Thoracic aorta (tissue), 2 donors: ENCODE measurements at places on chromosomes 11 and 22. TPM values are rescaled to one million over a fixed set of nuclear protein-coding genes. Genes with fewer than 3 reads are reported as not detected.

DNA sequence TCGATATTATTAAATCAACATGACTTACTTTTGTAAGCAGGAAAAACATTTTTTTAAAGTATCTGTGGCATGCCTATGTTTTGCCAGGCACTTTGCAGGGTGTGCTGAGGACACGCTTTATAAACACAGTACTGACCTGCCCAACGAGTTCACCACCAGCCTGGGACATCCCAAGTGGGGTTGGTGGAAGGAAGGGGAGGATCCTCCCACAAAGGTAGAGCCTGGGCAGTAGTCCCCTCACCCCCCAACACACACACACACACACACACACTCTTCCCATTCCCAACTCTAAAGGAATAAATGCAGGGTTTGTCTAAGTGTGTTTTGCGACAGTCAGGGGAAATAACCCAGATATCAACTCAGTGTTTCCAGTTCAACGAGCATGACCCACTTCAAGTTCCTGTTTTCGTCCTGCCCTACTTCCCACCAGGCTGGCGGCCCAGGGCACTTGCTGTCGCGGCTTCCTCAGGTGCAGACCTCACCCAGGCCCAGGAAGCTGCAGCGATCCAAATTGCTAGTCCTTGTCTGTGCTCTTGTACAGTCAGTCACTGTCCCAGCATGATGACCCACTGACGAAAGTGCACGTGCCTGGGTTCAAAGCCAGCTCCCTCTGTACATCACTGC lies 3.1 kb downstream of the CERK start:
- no peak for DNase-seq

DNA sequence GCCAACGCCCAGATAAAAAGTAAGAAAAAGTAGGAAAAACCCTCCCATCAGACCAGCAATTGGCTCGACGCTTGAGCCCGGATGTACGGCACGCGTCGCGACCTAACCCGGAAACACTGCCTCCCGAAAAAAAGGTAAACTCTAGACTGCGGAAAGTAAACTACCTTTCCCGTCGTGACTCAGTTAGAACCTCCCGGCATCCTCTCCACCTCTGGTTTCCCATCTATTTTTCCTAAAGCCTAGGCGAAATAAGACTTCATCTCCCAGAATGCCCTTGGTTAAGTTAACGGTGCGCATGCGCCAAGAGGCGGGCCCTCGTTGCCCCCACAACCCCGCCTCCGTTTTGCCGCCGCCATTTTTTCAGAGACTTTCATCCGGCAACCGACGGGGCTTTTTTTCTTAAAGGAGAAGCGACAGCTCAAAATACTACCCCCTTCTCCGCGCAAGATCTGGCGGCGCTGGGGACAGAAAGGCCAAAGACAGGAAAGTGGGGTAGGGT lies 678 bp upstream of the ZFP91 start:
- peak; percentile 81 for DNase-seq

- no peak for DNase-seq
These were observed 38.5 kb downstream of the IGHMBP2 start for GRCh38 chr11:68942095-68942620.

Gene OR52I1
- total RNA-seq: not detected
